ACHN (cell line): ENCODE measurements at places on chromosomes 13 and 19.

DNA sequence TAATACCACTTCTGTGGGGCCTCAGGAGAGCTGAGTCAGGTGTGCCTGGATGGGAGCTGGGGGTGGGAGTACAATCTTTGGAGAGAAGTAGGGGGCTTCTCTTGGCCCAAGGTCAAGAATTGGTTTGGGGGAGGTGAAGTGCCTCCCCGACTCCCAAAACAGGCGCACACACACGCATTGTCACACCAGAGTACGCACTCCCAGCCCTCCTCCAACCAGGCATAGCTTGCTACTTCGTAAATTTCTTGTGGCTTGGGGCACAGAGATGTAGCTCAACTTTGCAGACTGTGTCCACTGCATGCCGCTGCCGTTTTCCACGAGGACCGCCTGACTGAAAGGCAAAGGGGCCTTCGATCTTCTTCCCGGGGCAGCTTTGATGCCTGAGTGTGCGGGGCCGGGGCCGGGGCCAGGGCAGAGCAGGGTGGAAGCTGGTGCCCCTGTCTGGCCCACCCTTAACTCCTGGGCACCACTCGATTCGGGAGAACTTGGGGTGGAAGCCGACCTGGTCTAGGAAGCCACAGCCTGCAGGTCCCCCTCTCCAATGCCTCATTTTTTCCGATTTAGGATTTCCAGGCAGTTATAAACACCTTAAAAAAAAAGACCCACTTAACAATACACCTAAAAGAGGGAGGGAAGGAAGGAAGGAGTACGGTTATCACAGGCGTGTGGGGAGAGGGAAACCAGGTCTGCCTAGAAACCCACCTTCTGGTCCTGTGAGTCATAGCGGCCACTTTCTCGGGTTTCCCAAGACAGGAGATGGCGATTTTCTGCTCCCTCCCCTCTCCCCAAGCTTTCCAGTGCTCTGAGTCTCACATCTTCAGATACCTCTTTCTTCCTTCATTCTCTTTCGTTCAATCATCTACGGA, 5.8 kb upstream of the TSHZ3 start:
- DNase-seq = no peak

DNA sequence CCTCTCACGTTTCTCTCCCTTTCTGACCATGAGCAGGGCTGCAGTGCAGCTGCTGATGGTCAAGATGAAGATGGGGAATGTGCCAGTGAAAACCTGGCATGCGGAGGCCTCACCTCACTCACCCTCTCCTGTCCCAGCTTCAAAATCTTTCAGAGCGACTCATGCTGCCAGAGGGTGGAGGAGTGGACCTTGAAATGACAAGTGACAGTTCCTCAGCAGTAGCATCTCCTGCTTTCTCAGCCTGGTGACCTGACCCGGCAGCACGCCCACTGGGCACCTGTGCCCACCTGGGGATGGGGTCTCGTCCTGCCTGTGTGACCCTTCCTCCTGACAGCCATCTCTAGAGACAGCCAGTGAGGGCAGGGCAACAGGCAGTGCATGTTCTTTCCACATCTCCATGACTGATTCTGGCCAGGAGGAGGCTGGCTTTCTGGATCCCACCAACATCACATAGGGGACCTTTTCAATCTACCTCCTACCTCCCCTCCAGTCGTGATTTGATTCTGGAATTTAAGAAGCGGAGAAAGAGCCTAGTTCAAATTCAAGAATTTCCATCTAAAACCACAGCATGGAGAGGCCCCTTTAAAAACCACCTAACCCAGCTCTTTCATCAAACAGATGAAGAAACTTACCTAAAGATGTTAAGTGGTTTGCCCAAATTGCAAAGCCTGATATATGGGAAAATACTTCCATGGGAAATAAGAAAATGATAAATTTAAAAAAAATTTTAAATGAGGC, 45.8 kb downstream of the RFX2 start:
- peak; percentile 67 for DNase-seq

DNA sequence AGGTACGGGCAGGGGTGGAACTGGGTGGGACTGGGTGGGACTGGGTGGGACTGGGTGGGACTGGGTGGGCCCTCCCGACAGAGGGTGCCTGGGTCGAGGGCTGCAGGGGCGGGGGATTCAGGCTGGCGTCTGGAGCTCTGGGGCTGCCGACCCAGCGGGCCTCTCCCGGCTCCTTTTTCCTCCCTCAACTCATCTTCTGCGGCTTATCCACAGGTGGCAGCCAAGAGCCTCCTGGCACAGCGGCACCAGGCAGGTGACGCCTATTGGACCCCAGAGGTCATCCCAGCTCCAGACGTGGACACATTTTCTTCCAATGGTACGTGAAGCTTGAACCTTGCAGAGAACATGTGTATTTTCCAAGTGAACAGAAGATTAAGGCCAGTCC, 533 bp downstream of the ZNF544 start:
- no peak for DNase-seq

DNA sequence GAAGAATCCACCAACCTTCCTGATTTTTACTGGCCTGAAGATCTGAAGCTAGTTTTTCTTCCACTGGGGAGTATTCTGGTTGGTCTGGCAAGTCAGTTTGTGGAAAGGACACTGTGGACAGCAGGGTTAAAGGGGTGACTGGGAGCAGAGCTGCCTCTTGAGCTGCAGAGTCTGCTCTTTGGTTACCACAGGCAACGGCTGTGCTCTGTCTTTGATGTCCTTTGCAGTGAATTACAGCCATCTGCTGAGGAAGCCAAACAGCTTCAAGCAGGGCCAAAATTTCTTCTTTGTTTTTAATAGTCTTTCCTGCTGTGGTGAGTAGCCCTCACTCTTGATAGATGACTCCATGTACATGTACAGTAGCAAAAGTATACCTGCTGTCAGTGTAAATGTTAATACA, 75.7 kb downstream of the ZNF100 start:
- DNase-seq = no peak

- no peak for DNase-seq
Observed at GRCh38 chr13:114286808-114287207, 5.4 kb downstream of the UPF3A start.
